ENCODE measurements at places on chromosomes 1 and 21.

GRCh38 chr1:196355206-196355786 is 252.9 kb downstream of the KCNT2 start:
- no peak for DNase-seq

- no peak for DNase-seq
These were observed 78.0 kb downstream of the BCAR3 start for GRCh38 chr1:93603601-93604000.

DNA sequence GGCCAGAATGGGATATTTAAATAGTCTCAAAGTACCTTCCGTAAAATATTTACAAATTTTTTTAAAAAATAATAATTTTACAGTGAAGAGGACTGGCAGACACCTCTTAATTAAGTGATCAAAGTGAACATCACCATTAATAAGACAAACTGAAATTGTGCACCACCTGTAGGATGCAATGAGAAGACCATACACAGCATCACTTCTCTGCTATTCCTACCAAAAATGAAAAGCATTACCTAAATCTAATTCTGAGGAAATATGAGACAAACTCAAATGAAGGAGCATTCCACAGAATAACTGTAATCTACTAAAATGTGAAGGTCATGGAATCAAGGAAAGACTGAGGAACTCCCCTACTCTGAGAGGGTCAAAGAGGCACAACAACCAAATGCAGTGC is 68.2 kb upstream of the PRDX6 start:
- DNase-seq = no peak

DNA sequence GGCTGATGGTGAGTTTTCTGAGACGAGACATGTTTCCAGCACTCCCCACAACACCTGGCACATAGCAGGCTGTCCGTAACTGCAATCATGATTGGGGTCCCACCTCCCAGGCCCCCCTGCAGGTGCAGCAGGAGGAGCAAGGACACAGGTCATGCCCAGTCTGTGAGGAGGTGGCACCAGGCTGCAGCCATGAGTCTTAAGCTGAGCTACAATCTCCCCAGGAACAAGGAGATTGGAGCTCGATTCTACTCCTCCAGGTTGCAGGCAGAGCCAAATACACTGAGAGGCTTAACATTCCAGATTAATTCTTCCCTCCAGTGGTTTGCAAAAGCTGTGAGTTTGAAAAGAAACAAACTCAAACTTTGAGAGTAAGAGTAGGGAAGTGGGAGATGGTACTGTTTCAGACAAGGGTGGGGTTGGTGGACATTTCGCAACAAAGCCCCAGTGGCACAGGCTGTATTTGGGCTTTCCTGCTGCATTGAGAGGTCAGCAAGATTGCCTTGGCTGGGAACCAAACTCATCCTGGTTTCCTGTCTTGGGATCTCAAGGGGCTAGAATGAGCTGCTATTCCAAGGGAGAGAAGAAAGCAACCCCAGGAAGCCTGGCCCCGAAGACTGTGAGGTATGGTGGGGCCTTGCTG is 64.8 kb upstream of the GALNT2 start:
- DNase-seq = no peak

GRCh38 chr1:218376722-218377121 is 31.6 kb downstream of the TGFB2 start:
- no peak for DNase-seq

- DNase-seq = no peak
These were observed 79.9 kb upstream of the LYST start for GRCh38 chr1:235946571-235946981.

DNA sequence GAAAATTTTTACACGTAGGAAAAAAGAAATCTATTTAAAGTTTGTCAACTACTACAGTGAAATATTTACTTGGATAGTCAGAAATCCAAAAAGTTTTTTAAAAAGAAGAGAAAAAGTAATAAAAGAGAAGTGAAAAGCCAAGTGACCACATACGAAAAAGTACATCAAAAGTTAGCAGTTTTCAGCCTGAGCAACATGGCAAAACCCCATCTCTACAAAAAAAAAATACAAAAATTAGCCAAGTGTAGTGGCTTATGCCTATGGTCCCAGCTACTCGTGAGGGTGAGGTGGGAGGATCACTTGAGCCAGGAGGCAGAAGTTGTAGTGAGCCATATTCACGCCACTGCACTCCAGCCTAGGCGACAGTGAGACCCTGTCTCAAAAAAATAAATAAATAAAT is 5.2 kb upstream of the MR1 start:
- DNase-seq = no peak

DNA sequence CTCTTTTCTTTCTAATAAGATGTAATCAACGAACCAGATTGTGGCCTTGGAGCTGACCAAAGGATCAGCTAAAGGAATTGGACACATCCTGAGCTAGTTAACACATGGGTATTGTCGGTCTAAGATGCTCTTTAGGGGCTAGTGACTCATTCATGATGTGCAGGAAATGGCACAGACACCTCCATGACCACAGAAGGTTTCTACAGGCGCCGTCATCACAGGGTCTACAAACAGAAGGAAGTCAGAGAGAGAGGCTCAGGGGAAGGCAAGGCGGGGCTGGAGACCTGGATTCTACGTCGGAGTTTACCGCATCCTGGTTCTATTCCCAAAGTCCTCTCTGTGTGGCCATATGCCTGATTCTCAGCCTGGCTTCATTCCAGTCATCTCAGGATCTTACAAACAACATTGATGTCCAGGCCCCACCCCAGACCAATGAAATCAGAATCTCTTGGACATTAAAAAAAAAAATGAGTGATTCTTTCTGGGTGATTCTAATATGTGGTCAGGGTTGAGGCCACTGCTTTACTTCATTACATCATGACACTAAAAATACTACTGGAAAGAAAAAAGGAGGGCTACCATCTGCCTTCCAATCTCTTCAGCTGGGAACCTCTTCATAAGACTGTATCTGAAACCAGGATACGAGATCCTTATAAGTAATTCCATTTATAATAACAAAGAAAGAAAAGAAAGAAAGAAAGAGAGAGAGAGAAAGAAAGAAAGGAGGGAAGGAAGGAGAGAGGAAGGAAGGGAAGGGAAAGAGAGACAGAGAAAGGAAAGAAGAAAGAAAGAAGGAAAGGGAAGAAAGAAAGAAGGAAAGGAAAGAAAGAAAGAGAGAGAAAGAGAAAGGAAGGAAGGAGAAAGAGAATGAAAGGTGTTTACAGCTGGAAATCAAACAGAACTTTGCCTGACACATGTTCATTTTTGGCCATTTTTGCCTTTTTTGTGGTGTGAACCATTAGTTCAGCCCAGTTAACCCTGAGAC is 11.6 kb upstream of the KCNJ15 start:
- no peak for DNase-seq

DNA sequence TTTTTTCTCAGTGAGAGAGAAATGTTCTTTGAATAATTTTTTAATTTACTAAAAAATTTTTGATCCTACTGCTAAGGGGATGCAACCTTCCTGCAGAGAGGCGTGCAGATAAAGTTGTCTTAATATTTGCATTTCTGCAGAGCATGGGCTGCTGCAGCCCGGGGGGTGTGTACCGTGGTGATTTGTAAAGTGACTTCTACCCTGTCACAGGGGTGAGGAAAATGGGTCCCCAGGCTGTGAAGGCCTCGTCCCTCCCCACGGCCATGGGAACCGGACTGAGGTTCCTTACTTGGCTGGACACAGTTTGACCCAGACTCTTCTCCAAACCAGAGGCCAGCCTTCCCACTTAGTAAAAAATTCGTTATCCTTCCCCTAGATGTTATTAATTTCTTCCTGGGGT is 9.5 kb upstream of the C1orf174 start:
- DNase-seq = no peak

- DNase-seq = peak; percentile 58
These were observed at the start of gene MYOG for GRCh38 chr1:203085528-203086406. MYOG (minus strand) TSS chr1:203086012; CDS start chr1:203085961, 51 bp downstream.

DNA sequence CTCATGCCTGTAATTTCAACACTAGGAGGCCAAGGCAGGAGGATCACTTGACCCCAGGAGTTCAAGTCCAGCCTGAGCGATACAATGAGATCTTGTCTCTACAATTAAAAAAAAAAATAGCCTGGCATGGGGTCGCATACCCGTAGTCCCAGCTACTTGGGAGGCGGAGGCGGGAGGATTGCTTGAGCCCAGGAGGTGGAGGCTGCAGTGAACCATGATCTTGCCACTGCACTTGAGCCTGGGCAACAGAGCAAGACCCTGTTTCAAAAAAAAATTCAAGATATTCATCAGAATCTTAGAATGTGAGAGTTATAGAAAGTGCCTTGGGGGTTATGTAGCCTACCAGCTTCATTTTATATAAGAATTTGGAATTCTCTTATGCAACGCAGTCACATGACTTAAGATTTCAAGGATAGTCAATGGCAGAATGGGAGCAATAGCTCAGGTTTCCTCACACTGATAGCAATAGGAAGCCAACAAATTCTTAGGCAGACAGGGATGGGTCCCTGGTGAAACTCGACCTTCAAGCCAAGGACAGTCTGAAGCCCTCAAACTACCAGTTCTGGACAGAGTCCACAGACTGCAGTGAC is 462.5 kb downstream of the SETD4 start:
- no peak for DNase-seq

DNA sequence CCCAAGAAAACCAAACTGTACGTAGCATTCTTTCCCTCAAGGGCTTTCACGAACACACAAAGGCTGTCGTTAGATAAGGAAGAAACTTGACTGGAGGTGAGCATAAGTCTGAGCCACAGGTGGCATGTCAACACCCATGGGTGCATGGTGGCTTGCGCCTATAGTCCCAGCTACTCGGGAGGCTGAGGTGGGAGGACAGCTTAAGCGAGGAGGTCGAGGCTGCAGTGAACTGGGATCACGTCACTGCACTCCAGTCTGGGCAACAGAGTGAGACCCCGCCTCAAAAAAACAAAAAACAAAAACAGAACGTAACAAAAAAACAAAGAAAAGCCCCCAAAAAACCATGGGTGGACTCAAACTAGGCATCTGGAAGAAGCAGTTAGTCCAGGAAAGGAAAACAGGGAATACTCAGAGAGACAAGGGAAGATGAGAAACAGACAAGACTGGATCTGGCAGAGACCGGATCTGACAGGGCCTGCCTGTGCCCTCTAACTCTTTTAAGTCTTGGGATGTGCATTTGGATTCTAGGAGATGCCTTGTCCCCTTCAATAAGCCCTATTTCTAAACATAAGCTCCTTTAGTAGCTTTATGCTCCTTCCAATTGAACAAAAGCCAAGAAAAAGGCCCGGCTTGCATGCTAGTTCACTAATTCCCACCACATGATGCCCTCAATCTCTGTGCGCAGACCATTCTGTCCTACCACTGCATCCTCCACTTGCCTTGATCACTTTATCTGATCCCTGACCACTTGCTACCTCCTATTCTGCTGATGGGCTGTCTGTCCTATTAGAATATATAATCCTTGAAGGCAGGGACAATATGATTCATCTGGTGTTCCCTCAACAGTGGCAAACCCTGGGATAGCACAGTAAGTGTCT is 73.8 kb downstream of the APP start:
- DNase-seq = no peak

DNA sequence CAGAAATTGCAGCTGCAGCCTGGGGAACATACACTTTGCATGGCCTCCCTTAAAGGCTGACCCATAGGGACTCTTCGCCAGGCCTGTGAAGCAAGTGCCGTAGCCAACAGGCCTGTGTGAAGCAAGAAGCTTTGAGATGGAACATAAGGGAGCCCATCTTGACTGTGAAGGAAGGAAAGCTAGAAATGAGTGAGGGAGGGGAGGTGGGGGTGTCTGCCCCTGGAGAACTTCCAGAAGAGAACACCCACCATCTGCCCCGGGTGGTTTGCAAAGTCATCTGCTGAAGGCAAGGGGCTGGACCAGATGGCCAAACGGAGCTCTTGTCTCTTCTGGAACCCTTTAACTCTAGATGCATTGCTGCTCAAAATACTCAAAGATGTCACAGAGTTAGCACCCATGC is 103.3 kb upstream of the GRIK3 start:
- no peak for DNase-seq

DNA sequence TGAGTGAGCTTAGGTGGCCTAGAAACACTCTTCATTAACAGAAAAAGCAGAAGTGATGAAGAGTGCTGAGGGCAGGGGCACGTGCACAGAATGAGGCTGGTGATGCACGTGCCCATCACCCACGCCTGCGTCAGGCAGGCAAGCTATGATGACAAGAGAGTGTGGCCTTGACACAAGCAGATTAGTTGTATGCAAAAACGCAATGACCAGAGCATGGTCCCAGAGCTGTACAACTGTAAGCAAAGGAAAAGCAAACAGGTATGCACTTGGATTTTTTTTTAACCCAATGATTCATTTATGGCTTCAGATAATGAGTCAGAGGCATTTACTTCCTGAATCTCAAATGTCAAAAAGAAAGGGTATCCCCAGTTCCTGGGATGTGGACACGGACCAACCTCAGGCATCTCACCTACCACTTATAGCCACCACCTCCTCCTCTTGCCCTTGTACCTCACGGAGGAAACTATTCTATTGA is 9.1 kb upstream of the TMEM61 start:
- DNase-seq = no peak

GRCh38 chr1:234994436-234995295 is 134.0 kb downstream of the TOMM20 start:
- DNase-seq = no peak

DNA sequence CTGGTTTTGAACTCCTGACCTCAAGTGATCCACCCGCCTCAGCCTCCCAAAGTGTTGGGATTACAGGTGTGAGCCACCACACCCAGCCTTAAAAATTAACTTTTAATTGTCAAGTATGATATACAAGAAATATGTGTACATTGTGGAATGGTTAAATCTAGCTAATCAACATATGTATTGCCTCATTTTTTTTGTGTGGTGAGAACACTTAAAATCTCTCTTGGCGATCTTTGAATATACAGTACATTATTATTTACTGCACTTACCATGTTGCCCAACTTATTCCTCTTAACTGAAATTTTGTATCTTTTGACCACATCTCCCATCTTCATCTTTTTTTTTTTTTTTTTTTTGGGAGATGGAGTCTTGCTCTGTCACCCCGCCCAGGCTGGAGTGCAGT is 23.3 kb downstream of the THRAP3 start:
- DNase-seq = no peak

DNA sequence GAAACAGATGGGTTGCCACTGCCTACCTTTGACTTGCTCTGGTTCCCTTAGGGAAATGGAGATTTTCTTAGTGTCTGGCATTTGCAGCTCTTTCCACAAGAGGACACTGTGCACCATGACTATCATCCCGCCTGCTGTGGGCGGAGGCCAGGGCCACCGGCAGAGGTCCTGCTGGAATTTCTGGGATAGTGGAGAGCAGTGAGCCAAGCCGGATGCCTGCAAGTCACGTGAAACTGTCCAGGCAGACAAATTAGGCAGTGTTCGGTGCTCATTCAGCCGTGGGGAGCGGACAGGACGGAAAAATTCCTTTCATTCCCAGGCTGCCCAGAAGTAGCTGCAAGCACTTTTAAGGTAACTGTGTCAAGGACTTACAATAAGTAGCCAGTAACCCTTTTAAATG is 43.4 kb downstream of the IGSF5 start:
- peak; percentile 60 for DNase-seq

- no peak for DNase-seq
These were observed 471.0 kb upstream of the PBX1 start for GRCh38 chr1:164087906-164088453.

DNA sequence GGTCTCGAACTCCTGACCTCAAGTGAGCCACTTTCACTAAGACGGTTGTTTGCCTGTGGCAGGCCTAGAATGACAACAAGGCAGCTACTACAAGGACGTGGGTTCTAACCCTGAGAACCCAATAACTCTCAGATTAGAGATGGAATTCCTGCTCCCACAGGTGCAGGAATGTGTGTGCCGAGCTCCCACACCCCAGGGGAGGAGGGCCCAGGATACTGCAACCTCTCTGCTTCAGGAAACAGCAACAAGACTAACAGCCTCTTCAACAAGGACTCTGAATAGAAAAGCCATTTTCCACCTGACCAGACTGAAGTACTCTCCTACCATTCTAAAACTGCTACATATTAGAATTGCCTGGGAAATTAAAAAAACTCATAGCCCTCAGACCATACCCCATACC is 4.9 kb downstream of the LSM10 start:
- DNase-seq = no peak

- no peak for DNase-seq
These were observed 52.8 kb downstream of the RAP1GAP start for GRCh38 chr1:21616372-21616771.
